ENCODE measurements at places on chromosomes 7 and 10.

DNA sequence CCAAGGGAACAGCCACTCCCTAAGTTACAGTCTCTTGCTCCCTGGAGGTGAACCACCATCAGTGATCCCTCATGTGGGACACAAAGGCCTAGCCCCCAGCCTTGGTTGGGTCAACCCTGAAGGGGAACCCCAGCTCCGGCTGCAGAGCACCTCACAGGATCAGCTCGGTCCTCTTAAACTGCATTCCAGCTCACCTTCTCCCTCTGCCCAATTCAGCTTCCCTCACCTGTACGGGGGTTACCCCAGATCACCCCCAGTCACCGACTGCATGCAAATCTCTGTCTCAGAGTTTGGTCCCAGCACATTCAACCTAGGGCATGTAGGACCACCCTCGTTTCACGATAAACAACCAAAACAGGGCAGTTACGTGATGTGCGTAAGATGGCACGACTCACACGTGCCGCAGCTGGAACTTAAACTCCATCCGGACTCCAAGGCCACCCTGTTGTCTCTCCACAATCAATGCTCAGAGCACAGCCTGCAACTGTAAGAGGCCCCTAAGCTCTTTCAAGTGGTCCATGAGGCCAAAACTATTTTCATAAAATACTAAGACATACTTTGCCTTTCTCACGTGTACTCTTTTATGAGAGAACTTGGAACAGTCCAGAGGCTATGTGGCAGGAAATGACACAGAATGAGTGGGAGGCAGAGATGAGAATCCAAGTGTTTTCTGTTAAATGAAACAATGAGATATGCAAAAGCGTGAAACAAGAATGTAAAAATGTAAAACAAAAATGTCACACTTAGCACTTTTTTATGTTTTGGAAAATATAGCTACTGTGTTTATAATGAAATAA, 285.2 kb downstream of the PTPRN2 start:
- DNase-seq, result peak; percentile 42

DNA sequence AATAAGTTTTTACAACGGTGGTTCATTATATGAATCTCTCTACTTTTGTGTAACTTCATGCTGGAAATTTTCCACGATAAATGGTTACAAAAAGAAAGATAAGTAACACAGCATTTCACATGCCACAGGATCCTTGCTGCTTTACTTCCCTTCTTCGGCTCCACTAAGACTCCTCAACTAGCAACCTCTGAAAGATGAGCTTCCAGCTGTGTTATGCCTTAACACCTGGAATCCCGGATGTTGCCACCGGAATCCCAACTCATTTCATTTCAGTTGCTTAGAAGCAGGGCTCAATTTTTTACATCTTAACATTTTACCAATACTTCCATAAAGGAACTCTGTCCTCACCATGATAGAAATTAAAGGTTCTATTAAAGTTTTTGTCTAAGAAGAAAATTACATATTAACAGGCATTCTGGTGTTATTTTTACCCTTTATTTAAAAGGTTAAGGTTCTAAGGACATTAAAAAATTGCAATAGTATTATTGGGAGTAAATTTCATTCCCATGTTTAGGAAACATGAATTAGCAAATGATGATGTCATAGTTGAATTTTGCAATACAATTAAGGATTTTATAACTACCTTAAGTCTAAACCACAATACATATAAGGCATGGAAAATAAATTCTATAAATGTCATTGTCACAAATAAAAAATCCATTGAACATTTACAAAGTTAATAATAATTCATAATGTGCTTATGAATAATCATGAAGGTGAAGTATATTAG, 57.1 kb upstream of the IL6 start:
- no peak for DNase-seq

- no peak for DNase-seq
These were observed 35.2 kb downstream of the CCDC71L start for GRCh38 chr7:106625678-106626301.

DNA sequence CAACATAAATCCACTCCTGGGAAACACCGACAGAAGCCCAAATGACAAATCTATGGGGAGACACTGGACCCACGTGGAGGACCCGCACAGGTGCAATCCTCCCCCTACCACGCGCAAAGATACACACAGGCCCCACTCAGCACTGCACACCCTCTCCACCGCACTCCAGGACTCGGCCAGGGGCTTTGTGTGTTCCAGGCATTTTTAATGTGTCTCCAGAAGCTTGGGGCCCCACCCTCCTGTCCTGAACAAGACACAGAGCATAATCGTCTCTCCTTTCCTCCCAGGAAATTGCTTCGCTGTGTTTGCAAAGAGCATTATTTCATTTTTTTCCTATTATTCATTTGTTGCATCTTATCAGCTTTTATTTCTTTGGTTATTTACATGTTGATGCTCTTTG, 82.8 kb downstream of the GLI3 start:
- DNase-seq, result no peak

DNA sequence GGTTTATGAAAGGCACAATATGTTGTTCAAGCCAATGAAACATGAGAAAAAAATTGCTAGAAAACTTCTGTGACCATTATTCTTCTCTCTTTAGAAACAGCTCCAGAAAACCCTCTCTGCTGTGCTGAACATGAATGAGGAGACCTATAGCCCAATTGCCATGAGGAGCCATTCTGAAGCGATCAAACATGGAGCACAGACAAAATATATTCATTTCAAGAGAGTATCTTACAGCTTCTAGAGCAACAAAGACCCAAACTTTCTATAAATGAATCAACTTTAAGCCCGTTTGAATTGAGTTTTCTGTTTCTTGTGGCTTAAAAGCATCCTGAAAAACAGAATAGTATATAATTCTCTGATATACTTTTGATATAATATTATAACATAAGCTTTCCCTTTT, 83.4 kb upstream of the UCN3 start:
- DNase-seq, result no peak

- DNase-seq, result no peak
These were observed 262.6 kb upstream of the LYZL1 start for GRCh38 chr10:29026065-29026797.

DNA sequence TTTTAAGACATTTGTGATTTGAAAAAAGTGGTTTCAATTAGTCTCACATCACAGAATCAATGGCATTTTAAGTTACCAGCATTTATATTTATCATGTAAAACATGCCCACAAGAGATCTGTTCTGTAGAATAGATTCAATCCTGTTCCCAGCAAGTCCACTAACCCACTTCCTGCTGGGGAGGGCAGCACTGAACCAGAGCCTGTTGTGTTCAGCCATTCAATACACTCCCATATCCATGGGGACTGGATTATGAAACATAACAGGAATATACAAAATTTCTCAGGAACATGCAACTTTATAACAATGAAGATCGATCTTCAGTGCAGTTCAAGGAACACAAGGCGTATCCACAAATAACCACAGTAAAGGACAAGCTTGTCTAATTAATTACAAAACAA, 24.4 kb upstream of the ANK3 start:
- DNase-seq, result no peak

DNA sequence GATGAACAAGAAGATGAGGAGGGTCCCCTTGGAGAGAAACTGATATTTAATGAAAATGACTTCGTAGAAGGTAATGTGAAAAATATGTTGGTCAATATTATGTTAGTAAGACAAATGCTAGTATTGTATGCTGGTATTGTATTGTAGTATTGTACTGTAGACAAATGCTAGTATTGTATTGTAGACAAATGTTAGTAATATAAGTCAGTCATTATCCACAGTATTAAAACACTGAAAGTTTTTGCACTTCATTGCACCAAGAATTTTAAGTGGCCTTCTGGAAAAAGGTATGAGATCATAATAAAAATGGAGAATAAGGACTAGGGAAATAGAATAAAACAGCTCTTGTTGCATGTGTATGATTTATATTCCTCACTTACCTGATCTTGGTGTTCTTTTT, 17.5 kb downstream of the CSGALNACT2 start:
- no peak for DNase-seq

DNA sequence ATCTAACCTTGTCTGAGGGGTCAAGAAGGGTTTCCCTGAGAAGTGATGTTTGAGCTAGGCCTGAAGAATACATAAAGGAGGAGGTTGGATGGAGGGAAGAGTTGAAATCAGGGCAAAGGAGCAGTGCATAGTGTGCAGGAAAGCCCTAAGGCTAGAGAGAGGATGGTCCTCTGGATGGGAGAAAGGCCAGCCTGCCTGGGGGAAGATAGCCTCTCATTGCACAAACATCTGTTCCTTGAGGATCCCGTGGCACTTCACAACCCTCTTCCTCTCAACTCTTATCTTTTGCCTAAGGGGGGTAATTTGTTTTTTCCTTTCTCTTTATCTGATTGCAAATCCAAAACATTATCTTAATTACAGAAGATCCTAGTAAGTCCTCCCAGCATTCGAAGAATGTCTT, 35.7 kb downstream of the STAMBPL1 start:
- no peak for DNase-seq

GRCh38 chr7:14430926-14431325, 441.5 kb upstream of the ETV1 start:
- DNase-seq, result no peak
